ENCODE measurements at places on chromosomes 2 and 18. TPM values are rescaled to one million over a fixed set of nuclear protein-coding genes. Genes with fewer than 3 reads are reported as not detected.

CMPK2 gene
- 31.1 TPM for total RNA-seq

IL36B gene
- not detected for total RNA-seq

RTP5 gene
- 0.63 TPM for total RNA-seq

CRYBA2 gene
- total RNA-seq: not detected

DNA sequence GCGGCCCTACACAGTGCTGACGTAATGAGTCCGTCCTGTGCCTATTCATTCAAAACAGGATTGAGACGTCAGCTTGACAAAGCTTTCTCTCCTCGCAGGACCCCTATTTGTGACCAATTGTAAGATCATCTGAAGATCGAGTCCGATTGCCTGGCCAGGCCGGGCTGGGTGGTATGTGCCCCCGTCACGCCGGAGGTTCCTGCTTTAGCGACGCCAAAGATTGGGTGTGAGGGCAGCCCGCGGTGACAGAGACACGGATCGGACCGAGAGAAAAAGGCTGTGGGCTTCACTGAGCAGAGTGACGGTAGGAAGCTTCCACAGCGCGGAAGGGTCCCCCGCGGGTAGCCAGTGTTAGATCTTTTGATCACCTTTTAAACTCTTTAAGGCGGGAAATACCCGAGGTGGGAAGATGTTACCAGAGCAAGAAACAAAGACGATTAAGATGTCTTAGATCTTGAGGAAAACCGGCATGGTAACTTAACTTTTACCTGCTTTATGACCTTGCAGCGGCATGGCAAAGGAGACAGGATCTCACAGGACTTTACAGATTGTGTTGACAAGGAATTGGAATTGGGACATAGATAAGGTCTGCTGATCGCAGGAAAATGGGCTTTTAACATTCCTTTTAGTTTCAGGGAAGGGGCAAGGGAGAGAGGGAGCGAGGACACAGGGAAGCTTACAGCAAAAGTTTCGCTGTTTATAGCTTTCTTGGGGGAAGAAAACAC lies 220.0 kb downstream of the METTL4 start:
- no peak for DNase-seq

GRCh38 chr2:168543935-168544334 lies 87.9 kb downstream of the CERS6 start:
- DNase-seq: no peak

Data from thoracic aorta (tissue), 2 donors.